Activated CD4-positive, alpha-beta T cell treated with anti-CD3 and anti-CD28 coated beads, Interleukin-2, Interleukin-6, amounts not matched to agents 100 ng/mL and 50 ng/mL, durations not matched to agents 16 hours and 8 hours (primary cell): ENCODE measurements at places on chromosomes 3 and 15.

GRCh38 chr3:28645149-28645548 lies 296.5 kb upstream of the AZI2 start:
- no peak for DNase-seq

- DNase-seq = no peak
These were observed 27.4 kb downstream of the MIX23 start for GRCh38 chr3:122355612-122356011.

DNA sequence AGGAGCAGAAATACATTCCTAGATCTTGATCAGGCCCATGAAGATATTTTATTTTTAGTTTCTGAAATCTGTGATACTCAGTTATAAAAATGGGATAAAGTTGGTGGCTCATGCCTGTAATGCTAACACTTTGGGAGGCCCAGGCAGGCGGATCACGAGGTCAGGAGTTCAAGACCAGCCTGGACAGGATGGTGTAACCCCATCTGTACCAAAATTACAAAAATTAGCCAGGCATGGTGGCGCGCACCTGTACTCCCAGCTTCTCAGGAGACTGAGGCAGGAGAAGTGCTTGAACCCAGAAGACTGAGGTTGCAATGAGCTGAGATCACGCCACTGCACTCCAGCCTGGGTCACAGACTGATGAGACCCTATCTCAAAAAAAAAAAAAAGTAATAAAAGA lies 105.5 kb downstream of the IL1RAP start:
- no peak for DNase-seq

DNA sequence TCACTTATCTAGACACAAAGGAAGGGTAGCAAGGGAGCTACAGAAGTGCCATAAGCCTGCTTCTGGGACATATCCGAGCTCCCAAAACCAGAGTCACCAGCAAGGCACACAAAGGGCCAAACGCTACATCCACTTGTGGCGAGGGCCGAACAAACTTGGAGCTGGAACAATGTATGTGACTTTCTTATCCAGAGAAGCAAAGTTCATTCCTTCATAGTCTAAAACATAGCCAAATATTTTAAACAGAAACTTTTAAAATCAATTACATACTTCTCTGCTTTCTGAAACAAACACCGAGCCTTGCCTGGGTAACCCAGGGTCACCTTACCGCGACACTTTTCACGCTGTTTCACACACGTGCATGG lies 15.9 kb downstream of the ZXDC start:
- DNase-seq = no peak

GRCh38 chr15:67024998-67025368 lies 40.4 kb upstream of the SMAD3 start:
- no peak for DNase-seq

DNA sequence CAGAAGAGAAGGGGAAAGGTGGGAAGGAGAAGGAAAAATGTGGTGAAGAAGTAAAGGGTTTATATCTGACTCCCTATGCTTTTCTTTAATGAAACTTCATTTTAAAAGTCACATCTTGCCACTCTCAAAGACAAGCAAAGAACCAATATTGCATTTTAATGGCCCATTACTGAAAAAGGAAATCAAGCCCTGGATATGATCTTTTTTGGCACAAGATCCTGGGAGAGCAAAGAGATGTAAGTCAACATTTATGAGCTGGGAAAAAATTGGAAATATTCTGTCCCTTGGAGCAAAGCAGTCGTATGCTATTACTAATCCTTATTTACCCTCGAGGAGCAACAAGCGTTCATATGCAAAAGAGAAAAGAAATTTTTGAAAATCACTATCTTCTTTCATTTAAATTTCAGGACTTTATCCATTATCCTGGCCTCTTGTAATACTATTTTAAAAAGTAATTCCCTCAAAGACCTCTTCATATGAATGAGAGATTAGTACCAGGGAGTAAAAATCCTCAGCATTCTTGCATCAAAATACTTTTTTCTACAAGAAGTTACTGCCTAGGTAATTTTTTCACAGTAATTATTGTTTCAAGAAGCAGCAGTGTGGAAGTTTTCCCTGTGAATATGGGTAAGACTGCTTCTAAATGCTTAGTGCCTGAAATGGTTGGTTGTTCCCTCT lies 435.3 kb upstream of the PDZRN3 start:
- DNase-seq = no peak

- DNase-seq = no peak
These were observed 280.2 kb upstream of the NR2E3 start for GRCh38 chr15:71530116-71530515.

GRCh38 chr3:194687638-194688199 lies 2.0 kb downstream of the FAM43A start:
- peak; percentile 81 for DNase-seq

DNA sequence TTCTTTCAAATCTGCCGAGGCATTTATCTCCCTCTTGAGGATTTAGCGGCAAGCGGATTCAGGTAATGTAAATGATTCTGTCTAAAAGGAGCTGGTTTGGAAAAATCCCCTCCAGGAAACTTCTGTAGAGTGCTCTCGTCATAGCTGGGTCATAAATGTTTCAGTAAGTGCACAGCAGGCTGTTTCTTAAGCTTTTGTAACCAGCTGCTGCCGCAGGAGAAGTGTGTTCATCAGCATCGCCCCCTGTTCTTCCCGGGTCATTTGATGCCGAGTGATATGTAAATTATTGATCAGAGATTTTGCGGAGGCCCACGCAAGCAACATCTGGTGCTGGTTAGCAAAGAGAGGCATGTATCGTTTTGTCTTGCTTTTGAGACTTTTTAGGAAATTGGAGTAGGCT lies 53.1 kb downstream of the DNASE1L3 start:
- DNase-seq = no peak

GRCh38 chr3:195762249-195762585 lies 41.4 kb downstream of the MUC20 start:
- no peak for DNase-seq

DNA sequence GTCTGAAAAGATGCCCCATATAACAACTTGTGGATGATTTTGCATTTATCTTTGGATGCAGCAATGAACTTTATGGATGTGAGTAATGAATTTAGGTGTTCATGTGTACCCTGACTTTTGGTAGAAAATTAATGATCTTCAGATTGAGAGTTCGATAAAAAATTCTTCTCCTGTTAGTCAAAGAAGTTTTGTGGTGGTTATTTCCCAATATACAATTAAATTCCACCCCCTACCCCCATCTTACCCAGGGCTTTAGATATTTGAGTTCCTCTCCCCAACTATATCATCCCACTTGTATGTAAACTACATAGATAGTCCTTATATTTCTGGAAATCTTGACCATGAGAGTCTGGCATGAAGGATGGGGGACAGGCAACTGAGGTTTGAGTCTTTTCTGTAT lies 126.1 kb upstream of the ALDH1A3 start:
- no peak for DNase-seq

DNA sequence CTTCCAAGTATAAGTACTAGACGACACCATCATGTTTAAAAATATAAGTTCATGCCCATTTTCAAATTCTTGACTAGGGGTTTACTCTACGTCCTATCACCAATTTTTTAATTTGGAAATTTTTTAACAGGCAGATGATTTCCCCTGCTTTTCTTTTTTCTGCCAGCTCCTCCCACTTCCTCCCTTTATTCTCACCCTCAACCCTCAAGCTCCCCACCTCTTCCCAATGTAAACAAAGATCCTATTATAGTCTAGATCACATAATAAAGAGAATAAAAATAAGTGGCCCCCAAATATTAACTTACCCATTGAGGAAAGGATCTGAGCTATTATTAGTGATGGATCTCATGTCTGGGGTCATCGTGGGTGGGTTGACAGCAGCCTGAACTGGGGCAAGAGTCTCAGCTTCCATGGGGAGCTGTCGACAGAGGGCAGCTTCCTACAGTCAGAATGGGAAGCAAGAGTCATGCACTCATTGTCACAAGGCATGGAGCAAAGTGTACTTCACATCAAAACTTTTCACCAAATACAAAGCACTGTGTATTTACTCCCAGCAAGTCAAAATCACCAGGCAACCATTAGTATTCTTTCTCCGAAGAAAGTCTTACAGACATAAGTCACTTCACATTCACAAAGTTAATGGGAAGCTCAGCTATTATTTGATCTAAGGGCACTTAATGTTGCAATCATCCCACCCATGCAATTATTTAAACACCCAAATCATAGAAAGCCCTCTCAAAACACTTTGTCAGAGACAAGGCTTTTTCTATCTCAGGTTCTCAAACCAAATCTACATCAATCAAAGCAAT lies 53.2 kb downstream of the TM4SF4 start:
- DNase-seq = no peak

GRCh38 chr3:45795882-45796765 lies at the start of gene SLC6A20:
Gene SLC6A20 (minus strand): TSS chr3:45796536. CDS start chr3:45796419, 117 bp downstream.
- DNase-seq = peak; percentile 4

- DNase-seq = no peak
These were observed 245.1 kb upstream of the LRTM1 start for GRCh38 chr3:55172913-55173312.

DNA sequence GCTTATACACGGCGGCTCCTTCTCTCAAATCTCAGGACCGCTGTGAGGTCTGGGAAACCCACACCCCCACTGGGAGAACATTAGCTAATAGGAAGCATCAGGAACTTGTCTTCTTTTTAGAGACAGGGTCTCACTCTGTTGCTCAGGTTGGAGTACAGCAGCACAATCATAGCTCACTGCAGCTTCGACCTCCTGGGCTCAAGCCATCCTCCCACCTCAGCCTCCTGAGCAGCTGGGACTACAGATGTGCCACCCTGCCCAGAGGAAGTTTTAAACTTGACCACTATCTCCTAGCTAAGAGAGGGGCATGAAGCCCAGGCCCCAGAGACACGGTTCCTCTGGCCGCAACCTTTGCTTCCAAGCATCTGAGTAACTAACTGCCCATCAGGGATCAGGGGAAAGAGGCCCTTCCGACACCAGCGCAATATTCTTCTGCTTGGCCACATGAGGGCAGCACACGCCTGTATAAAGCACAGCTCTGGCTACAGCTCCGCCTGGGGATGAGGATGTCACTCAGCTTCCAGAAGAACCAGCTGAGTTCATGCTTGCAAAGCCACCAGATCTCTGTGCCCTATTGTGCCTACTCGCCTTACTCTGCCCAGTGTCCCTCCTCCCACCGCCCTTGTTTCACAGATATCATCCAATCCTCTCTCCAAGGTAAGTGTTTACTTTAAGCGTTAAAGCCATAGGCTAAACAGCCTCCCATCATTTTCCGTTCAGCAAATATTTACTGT lies 57.6 kb upstream of the SLC6A11 start:
- DNase-seq = peak; percentile 71

DNA sequence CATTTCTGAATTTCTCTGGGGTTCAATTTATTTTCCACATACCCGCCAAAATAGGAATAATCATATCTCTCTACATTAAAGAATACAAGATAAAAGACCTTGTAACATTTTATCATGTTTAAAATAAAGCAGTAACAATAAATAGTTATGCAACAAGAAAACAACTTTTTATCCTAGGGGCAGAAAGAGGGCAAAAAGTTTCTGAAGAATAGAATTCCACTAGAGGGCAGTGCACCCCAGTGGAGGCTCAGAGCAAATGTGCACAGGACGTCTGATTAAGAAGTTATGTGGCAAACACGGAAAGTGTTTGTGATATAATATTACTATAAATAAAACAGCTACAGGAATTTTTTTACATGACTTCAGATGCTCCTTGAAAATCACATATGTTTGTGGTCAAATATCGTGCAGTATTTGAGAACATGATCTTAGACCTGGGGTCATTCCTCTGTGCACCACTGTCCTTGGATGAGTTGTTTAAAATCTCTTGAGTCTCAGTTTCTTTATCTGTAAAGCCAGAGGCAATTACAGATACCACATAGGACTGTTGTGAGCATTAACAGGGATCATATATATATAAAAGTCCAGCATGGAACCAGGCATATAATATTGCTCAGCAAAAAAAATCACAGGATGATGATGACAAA lies 13.2 kb upstream of the PIK3R4 start:
- DNase-seq = peak; percentile 78

GRCh38 chr3:67437789-67438188 lies 216.6 kb downstream of the SUCLG2 start:
- peak; percentile 5 for DNase-seq

DNA sequence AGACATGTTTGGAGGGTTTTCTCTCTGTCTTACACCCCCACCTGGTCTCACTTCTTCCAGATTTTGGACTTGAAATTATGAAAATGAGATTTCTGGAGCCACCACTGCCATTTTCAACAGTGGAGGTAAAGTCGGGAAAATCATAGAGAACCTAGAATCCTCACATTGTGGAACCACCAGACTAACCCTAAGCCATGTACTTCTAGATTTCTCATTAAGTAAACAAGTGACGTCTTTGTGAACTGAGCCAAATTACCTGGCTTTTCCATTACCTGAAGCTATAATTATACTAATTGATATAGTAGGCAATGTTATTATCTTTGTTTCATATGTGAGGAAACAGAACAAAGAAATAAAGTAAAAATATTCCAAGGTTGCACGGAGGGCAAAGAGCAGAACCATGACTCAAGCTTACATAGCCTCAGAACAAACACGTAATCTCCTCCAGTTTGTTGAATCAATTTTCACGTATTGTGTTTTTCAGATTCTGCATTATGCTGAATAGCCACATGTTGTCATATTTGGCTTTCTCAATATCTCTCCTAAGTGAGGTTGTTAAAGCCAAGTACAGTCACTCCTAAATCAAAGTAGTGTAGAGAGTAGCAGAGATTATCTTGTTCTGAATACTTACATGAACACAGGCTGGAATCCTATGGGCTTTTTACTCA lies 101.3 kb upstream of the CMC1 start:
- DNase-seq = no peak

- no peak for DNase-seq
These were observed 273.2 kb upstream of the RGMA start for GRCh38 chr15:93362203-93362602.

GRCh38 chr15:70111203-70112073 lies 13.7 kb upstream of the TLE3 start:
- no peak for DNase-seq

- no peak for DNase-seq
These were observed 14.6 kb upstream of the FGD5 start for GRCh38 chr3:14803981-14804834.

GRCh38 chr3:183664913-183665381 lies 29.5 kb downstream of the KLHL24 start:
- no peak for DNase-seq

DNA sequence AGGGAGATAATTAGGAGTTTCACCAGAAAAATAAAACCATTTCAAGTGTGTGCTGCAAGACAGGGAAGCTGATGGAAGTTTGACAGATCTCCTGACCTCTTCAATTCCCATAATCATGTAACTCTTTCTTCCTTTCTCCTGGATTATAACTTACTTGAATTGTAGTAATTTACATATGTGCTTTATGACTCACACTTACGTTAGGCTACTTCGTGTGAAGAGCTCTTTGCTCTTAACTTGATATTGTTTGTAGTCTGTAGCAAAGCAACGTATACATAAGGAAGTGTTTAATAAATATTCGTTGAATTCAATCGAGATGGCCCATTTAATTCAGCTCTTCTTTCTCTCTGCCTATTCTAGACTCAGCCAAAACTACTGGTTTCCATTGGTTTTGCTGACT lies 23.5 kb downstream of the ROBO2 start:
- no peak for DNase-seq

DNA sequence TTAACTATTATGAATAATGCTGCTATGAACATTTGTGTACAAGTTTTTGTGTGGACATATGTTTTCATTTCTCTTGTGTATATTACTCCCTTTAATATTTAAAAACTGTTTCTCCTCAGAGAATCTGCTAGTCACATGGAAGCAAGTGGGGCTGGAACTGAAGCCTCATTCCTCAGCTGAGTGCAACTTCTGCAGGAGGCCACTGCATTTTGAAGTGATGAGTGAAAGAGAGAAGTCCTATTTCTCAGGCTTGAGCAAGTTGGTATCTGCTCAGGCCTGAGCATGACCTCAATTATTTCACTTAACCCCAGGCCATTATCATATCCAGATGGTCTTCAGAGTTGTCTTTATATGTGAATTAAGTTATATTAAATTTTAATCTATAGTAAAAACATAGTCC lies 11.5 kb downstream of the TLR9 start:
- DNase-seq = no peak
